ENCODE measurements at places on chromosomes 1 and 21.

GRCh38 chr1:19613171-19613703 lies 30.9 kb upstream of the NBL1 start:
- DNase-seq = no peak

- DNase-seq = no peak
Measured at GRCh38 chr1:46180082-46180616, 3.9 kb upstream of the P3R3URF start.

- DNase-seq = no peak
Measured at GRCh38 chr1:104463126-104463697, 713.5 kb downstream of the AMY1C start.

DNA sequence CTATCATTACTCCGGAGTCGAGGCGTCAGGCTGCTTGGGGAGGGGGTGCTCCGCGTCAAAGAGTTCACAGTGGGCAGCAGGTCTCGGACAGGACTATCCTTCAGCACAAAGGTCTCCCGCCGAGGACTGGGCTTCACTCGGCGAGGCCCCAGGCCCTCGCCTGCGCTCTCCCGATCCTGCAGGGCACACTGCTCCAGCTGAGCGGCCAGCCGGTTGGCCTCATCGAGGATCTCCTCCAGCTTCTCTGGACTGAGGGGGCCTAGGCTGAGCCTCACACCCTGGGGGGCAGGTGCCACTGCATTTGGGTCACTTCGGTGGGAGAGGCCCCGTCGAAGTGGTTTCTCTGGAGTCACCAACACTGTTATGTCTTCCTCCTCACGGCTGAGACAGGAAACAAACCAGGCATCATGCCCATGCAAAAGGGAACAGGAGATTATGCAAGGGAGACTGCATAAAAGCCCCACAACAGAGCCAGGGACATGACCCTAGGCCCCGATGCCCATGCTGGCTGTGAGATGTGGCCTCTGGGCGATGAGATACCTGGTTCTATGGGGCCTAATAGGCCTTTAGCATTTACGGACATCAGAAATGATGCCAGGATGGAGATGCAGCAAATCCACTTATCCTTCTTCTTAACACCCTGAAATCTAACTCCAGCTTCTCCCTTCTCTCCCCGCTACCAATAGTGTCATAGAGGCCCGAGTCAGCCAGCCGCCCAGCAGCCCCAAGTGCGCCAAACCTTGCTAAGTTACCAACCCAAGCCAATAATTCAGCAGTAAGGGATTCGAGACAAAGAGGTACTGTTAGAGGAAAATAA lies 1.1 kb downstream of the PSRC1 start:
- peak; percentile 45 for DNase-seq

DNA sequence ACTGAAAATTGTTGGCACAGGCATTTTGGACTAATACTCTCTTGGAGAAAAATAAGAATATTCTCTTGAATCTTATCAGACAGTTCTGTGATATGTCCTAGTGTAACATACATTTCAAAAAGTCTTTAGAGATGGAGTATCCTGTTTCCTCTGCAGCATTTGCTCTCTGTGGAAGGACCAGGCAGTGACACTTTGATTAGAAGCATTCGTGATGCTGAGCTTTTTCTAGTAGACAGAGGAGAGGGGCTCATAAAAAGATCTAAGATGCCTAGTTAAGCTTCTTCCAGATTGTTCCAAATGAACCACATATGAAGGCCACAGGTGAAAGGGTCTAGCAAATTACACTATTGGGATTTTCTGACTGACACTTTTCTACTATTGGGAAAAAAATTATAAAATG lies 120.3 kb downstream of the C1orf21 start:
- no peak for DNase-seq

DNA sequence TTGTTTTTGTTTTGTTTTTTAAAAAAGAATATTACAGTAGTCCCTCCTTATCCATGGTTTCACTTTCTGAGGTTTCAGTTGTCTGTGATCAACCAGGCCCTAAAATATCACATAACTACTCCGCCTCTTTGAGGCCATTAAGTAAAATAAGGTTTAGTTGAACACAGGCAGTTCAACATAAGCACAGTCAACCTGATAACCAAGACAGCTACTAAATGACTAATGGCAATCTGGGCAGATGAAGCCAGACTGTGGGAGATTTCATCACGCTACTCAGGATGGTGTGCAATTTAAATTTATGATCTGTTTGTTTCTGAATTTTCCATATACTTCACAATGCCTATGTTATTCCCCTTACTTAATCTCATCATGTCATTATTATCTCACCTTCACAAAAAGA lies 30.1 kb downstream of the LDLRAD1 start:
- peak; percentile 54 for DNase-seq

DNA sequence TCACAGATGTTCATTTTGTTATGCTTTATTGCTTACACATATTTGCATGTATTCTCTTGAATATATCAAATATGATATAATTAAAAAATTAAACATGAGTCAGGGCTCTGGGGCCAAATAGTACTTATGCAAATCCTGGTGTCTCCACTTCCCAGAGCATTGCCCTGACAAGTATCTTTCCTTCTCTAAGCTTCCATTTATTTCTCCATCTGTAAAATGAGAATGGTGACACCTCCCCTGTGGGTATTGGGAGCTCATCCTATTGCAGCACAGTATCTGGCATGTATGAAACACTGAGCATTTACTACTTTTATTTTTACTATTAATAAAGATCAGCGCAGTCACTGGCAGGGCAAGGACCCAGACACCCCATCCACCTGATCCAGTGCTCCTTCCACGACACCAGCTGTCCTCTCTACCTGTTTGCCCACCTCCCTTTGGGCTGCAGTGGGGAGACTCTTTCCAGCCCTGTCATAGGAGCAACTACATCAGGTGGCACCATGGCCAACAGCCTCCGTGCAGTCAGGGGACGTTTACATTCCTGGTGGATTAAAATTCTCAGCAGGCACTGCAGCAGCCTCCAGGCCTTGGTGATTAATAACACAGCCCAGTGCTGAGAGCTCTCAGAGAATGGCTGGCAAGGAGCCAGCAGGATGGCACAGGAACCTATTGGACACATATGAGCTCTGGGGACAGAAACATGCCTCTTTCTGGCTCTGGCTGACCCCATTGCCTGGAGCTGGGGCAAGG lies 113.0 kb downstream of the DMRTB1 start:
- peak; percentile 50 for DNase-seq

- DNase-seq = no peak
Measured at GRCh38 chr1:64875606-64876005, 90.7 kb downstream of the JAK1 start.

DNA sequence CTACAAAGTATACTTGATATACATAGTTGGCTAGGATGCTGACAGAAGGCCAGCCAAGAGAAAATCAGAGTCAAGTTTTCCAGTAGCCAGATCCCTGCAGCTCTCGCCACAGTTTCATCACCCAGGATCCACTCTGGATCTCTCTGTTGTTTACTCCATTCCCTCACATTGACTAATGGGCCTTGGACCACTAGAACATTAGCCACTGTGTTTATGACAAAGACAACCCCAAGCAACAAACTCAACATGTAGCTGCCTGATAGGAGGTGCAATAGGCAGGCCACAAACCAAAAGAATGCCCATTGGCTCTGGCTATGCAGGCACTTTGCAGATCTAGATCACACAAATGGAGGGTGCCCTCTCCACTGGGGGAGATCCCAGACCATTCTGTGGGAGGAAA lies 44.2 kb downstream of the ARHGEF11 start:
- no peak for DNase-seq

- DNase-seq = peak; percentile 62
Measured at GRCh38 chr1:184487531-184488193, 100.8 kb downstream of the C1orf21 start.

DNA sequence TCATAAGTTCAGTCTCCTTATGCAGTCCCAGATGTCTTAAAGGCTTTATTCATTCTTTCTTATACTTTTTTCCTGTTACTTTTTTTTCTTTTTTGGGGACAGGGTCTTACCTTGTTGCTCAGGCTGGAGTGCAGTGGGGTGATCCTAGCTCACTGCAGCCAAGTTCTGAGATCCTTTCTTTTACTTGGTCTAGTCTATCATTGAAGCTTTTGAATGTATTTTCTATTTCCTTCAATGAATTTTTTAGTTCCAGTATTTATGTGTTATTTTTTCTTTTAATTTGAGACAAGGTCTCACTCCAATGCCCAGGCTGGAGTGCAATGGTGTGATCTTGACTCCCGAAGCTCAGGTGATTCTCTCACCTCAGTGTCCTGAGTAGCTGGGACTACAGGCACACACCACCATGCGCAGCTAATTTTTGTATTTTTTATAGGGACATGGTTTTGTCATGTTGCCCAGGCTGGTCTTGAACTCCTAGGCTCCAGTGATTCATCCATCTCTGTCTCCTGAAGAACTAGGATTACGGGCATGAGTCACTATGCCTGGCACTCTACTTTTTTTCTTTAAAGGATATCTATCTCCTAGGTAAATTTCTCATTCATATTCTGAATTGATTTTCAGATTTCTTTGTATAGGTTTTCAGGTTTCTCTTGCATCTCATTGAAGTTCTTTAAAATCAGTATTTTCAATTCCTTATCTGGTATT lies 26.1 kb upstream of the GTF2B start:
- DNase-seq = peak; percentile 2

DNA sequence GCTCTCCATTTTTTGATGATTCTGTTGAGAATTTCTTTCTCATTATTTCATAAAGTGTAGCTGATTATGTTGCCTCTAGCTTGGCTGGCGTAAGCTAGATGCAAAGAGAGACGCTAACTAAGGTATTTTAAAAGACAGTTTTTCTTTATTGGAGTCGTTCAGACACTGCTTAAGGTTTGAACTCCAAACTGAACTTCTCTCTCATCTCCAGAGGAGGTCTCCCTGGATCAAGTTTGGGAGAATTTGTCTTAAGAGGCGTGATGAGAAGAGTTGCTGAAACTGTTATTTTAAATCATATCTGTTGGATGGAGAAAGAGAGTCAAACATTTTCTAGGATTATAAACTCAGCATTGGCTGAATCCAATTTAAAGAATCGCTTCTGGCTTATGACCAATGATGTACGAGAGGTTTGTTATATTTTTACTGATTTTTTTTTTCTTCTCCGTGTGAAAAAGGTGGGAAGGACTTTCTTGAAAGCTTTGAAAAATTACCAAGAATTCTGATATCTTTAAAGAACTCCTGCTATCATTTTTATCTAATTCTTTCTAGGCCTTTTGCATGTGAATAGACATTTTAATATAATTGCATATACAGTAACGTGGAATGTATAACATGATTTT lies 34.0 kb downstream of the MAP3K7CL start:
- peak; percentile 91 for DNase-seq

GRCh38 chr1:175124861-175125260 lies 57.2 kb downstream of the TNN start:
- DNase-seq = peak; percentile 28

DNA sequence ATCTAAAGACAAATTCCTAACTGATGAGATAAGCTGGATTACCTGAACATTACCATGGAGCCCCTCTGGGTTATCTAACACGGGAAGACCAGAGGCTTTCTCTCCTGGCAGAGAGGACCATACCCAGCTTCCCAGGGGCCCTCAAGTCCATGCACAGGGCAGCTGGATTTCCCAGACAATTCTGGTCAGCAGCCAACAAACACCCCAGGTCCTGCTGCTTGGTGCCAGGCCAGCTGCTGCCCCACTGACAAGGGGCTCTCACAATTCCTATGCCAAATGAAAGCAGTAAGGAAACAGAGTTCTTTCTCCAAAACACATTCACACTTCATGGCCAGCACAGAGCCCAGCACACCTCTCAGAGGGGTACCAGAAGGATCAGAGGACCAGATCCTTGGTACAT lies 114.2 kb downstream of the HLCS start:
- DNase-seq = no peak

DNA sequence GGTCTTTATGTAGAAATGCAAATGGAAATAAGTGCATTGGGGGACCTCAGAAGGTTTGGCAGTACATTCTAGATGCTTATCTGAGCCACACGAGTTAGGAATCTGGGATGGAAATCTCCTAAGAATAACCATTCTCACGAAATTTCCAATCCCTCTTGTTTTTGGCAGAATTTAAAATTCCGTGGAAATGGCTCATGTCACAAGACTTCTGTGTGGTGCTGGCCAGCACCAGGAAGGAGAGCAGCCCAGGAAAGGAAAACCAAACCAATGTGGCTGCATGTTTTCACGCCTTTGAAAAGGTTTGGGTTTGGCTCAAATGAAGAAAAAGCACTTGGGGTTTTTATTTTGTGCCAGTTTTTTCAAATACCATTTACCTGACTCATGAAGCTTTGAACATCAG lies 80.1 kb upstream of the KCNK2 start:
- peak; percentile 68 for DNase-seq

- no peak for DNase-seq
Measured at GRCh38 chr1:80170811-80171485, 1164.4 kb upstream of the ADGRL4 start.

GRCh38 chr1:220884981-220885918 lies 6.0 kb downstream of the HLX start:
- no peak for DNase-seq

- DNase-seq = no peak
Measured at GRCh38 chr1:22815421-22816066, 104.9 kb downstream of the EPHB2 start.

GRCh38 chr21:45916011-45916840 lies 65.3 kb upstream of the COL6A1 start:
- DNase-seq = no peak

- DNase-seq = no peak
Measured at GRCh38 chr1:155141749-155142148, 1.4 kb upstream of the DPM3 start.

- peak; percentile 63 for DNase-seq
Measured at GRCh38 chr1:232273011-232273410, 356.9 kb downstream of the SIPA1L2 start.

DNA sequence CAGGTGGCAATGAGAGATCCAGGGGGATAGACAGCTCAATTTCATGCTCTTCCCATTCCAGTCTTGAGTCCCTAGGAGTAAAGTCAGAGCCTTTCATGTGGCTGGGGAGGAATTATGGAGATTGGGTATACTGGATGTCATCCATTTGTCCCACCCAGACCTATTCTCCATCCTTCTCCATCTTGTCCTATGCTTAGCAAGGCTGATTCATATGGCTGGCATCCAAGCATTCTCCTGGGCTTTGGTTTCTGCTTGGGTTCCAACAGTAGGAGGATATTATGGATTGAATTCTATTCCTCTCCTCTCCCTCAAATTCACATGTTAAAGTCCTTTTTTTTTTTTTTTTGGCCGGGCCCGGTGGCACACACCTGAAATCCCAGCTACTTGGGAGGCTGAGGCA lies 3.8 kb upstream of the CDC20 start:
- no peak for DNase-seq

- DNase-seq = peak; percentile 97
Measured at GRCh38 chr1:153790966-153791647, 15.9 kb downstream of the SLC27A3 start.

DNA sequence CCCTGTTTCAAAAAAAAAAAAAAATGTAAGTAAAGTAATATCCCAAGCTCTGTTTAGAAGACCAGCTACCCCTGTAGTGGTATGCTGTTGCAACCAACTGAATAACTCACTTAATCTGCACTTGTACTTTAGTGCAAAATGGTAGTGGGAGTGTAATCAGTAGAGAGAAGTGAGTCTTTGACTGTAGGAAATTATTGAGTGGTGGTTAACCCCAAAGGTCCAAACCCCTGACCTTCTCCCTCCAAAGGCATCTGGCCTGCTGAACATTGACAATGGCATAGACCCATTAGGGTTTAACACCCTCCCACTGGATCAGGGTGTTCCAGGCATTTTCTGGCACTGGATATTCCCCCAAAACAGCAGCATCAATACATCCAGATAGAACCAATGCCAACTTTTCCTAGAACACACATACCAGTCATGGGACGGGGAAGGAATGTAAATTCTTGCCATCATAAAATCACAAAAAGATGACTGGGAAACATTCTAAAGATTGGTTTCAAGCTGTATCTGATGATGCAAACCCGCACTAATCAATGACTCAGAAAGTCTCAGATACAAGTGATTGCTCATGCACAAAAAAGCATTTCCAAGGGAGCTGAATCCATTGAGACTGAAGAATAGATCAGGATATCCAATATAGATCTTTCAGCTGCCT lies 110.3 kb downstream of the MRPL39 start:
- DNase-seq = no peak

All from fibroblast of villous mesenchyme (primary cell).